HS-27A (cell line): ENCODE measurements at places on chromosomes 5 and 9.

- no peak for DNase-seq
Measured at GRCh38 chr5:135534609-135535419, 950 bp downstream of the NEUROG1 start.

GRCh38 chr9:107239474-107239873 lies 43.6 kb upstream of the RAD23B start:
- DNase-seq, result no peak

GRCh38 chr9:37283730-37284325 lies 138.7 kb upstream of the GRHPR start:
- no peak for DNase-seq

DNA sequence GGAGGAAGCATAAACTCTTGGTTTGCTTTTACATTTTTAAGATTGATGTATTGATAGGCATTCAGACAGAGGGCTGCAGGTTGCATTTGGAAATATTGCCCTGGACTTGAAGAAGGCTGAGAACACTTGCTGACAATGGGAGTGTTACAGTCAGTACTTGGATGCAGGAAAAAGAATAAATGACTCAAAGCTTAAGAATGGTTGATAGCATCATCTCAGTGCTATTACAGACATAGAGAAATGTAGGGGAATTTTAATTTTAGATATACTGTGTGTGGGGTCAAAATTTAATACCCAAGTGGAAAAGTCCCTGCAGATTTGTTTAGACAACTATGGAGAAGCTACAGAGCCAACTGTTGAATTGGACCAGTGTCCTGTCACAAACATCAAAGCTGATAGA lies 101.1 kb downstream of the ISL1 start:
- DNase-seq, result no peak

DNA sequence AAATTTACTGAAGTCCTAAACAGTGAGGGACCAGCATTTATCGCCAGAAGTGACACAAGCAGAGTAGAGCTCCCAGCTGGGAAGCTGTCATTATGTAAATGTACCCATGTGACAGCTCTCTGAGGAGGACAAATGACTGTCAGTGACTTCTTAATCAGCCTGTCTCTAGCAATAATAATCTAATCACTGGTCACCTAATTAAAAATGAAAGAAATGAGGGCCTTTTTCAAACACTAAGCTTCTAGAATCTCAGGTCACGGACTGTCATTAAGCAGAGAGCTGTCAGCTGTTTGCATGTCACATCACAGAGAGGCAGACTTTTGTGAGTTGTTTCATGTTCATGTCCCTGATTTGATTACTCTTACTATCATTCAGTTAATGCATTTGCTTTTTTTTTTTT lies 77.9 kb upstream of the FBXL17 start:
- no peak for DNase-seq

GRCh38 chr5:57834829-57835608 lies 352.4 kb upstream of the ACTBL2 start:
- DNase-seq, result no peak

- no peak for DNase-seq
Measured at GRCh38 chr9:87292449-87293191, 205.0 kb upstream of the DAPK1 start.

DNA sequence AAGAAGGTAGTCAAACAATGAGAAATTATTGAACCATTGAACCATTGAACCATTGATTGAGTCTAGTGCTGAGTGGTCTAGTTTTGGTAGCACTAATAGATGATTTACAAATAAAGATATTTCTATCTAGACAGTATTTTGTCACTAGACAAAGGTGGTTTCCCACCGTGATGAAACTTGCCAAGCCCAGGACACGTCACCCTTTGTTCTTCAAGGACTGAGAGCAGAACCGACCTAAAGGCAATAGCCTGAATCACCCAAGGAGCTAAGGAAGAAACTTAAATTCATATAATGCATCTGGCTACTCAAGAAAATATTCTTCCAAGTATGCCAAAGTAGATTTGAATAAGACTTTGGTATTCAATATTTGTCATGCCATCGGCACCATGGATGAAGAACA lies 103.3 kb downstream of the ESM1 start:
- no peak for DNase-seq

- DNase-seq, result no peak
Measured at GRCh38 chr5:67202828-67203227, 6.2 kb upstream of the CD180 start.

DNA sequence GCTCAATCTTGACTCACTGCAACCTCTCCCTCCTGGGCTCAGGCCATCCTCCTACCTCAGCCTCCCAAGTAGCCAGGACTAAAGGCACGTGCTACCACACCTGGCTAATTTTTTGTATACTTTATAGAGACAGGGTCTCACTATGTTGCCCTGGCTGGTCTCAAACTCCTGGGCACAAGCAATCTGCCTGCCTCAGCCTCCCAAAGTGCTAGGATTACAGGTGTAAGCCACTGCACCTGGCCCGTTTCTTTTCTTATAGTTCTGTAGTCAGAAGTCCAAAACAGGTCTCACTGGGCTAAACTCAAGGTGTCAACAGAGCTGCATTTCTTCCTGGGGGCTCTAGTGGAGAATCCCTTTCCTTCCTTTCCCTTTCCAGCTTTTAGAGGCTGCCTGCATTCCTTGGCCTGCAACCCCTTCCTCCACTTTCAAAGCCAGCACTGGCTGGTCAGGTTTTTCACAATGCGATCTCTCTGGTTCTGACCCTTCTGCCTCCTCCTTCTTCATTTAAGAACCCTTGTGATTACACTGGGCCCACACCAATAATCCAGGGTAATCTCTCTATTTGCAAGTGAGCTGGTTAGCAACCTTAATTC lies 16.3 kb downstream of the IRF1 start:
- DNase-seq, result no peak

DNA sequence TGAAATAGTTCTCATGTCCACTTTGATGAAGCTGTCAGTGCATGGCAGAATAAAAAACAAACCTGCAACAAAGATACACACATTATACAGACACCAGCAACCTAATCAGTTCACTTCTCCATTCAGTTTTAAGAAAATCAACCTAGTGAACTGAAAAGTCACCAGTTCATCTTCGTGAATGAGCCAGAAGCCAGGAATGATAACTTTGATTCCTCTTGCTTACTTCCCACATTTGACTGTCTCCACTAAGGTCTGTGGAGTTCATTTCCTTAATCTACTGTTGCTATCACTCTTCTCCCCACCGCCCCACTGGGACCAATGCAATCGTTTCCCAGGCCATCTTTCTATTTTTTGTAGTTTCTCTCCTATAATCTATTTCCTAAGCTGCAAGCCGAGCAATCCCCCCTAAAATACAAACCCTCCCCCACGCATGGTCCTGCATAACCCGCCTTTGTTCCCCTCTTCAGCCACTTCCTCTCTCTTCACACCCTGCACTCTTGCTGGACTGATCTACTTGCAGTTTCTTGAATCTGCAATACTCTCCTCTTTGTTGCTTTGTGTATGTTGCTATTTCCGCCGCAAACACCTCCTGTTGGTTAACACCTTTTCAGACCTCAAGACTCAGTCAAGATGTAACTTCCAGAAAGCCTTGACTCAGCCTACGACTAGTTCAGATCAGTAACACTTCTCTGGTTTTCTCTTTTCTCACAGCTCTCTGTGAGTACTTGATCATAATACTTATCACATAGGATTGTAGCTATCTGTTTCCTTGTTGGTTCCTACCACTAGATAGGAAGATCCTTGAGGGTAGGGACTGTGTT lies 16.6 kb downstream of the STOM start:
- DNase-seq, result no peak
